ENCODE measurements at places on chromosomes 5 and 9. TPM values are rescaled to one million over a fixed set of nuclear protein-coding genes. Genes with fewer than 3 reads are reported as not detected.
A peak's percentile ranks its signal among the peaks of the same experiment; 100 is the strongest.

DNA sequence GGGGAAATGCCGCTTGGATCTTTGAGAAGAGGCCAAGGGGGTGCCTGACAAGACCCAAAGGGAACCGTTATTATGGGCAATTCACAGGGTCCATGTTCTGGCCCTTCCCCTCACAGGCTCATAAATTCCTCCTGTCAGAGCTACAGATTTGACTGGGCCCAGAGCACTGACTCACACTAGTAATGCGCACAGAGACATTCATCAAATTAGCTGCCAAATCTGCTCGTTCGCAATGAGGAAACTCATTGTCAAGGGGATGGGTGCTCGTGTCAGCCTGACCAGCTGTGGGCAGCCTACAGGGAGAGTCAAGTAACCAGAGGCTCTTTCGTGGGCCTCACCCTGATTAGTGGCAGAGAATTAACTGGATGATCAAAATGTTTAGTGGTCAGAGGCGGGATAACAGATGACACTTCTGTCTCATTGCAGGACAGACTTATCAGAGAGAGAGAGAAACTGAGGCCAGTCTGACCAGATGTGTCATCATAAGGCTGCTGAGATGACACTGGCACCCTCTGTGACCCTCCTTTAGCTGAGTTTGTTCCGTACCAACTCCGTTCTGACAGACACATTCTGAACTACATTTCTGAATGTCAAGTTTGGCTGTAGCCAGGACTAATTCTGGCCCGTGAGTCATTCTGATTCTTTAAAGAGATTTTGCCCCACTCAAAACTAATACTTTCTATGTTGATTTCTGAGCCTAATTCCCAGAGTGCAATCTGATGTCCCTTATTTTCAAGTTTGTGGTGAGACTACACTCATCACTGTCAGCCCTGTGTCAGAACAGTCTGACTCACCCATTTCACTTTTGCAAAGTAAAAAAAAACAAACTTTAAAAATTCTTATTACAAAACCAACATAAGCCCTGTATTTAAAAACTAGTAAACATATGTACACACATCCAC lies 377.1 kb downstream of the ACTL7B start:
- H3K4me1 ChIP-seq = peaks cover 4% of the 10 kb centered on the region
- no peak overlapping the region for H3K4me3 ChIP-seq
- no peaks in the 10 kb centered on the region for H3K27me3 ChIP-seq
- no peak overlapping the region for H3K27ac ChIP-seq
- DNase-seq = no peak
- H3K36me3 ChIP-seq = no peaks in the 10 kb centered on the region

- H3K27ac ChIP-seq = no peak within 1 kb of the TSS
- H3K4me3 ChIP-seq = peak within 1 kb of the TSS; percentile 78
- H3K4me1 ChIP-seq = peaks cover 2% of the 10 kb centered on the region
- peaks cover 43% of the 10 kb centered on the region for H3K27me3 ChIP-seq
- H3K36me3 ChIP-seq = no peaks in the 10 kb centered on the region
These were observed at the start of gene TGFBI for GRCh38 chr5:136028782-136029742. Gene TGFBI (plus strand): TSS chr5:136028988. CDS start chr5:136029056, 68 bp downstream.

DNA sequence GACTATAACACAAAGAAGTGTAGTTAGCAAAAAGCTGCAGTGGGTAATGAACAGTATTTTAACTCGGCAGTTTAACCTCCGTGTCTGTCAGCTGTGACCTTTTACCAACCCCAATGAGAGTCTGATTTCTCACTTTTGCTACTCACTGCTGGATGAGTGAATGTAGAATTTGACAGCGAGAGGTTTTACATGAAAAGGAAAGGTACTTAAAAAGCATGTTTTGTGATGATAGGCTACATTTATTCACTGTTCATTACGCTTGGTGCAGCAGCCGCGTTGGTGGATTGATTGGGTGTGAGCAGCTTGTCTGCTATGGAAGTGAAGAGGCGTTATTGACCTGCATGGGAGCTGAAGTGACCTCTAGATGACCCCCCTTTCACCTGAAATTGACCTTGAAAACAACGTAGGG lies 867.7 kb downstream of the NR2F1-AS1 start:
- H3K27ac ChIP-seq = no peak overlapping the region
- DNase-seq = no peak
- no peaks in the 10 kb centered on the region for H3K36me3 ChIP-seq

DNA sequence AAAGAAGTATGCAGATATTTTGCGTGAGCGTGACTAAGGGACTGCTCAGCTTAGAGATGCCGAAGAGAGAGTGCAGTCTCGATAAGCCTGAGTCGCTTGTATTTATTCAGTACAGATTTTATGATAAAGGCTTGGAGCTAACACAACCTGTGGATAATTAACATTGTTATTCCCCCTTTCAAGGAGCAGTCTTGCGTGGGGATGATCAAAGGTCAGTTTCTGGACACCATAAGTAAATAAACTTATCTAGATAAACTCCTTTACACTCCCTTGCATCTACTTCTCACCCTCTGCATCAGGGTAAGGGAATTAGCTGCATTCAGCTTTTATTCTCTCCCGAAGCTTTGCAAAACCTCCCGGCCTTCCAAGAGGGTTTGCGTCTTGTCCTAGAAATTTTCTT lies 357.8 kb upstream of the ST8SIA4 start:
- no peaks in the 10 kb centered on the region for H3K4me1 ChIP-seq
- DNase-seq = no peak
- H3K4me3 ChIP-seq = no peak overlapping the region
- H3K27ac ChIP-seq = no peak overlapping the region

GRCh38 chr9:33926746-33927485 lies 110.0 kb downstream of the UBE2R2 start:
- peak overlapping the region; percentile 90 for H3K27ac ChIP-seq
- no peak for DNase-seq
- no peak overlapping the region for H3K4me3 ChIP-seq

DNA sequence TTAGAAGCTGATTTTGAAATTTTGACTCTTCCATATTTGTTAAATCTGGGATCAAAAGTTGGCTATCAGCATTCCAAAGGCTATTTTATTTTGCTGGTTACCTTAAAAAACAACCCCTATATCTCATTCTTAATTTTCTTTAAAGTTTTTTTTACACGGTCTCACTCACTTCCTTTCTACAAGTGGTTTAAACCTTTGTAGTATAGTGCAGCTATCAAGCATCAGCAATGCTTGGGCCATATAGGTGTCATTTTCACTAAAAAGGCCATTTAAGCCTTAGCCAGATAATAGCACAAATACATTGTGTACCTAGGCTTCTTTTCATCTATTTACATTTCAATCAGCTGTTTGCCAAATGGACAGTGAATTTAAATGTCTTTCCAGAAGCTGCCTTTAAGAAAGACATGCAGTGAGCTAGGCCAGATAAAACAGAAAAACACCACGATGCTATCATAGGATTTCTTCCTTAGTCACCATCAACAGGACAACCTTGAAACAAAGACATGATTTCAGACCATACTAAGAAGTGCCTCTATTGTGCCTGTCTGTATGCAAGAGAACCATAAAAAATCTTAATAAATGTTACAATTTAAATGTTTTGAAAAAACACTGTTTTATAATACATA lies 104.2 kb downstream of the RAPGEF6 start:
- no peak overlapping the region for H3K4me3 ChIP-seq
- H3K4me1 ChIP-seq = peaks cover 7% of the 10 kb centered on the region
- no peak for DNase-seq
- H3K27me3 ChIP-seq = no peaks in the 10 kb centered on the region
- H3K27ac ChIP-seq = no peak overlapping the region

- no peaks in the 10 kb centered on the region for H3K36me3 ChIP-seq
- no peaks in the 10 kb centered on the region for H3K4me1 ChIP-seq
- no peak for DNase-seq
- H3K27ac ChIP-seq = no peak overlapping the region
These were observed 34.1 kb upstream of the CPLANE1 start for GRCh38 chr5:37283214-37283820.

DNA sequence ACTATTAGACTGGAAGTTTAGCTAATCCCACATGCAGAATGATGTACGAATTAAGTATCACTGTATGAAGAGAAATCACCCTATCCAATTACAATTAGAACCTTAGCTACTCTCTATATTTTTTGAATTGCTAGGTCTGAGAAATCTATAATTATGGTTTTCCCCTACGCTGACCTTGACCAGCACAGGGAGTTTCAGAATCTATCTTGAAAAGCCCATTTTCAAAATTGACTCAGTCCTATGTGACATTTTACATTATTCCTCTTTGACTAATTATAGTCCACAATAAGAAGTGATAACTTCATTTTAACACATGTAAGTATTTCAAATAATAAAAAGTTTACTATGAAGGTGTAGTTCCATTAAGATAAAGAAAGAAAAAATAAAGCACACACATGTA lies 21.5 kb downstream of the NUDT12 start:
- H3K27ac ChIP-seq = no peak overlapping the region
- no peaks in the 10 kb centered on the region for H3K27me3 ChIP-seq
- no peak overlapping the region for H3K4me3 ChIP-seq
- H3K36me3 ChIP-seq = no peaks in the 10 kb centered on the region
- no peaks in the 10 kb centered on the region for H3K4me1 ChIP-seq
- DNase-seq = no peak

DNA sequence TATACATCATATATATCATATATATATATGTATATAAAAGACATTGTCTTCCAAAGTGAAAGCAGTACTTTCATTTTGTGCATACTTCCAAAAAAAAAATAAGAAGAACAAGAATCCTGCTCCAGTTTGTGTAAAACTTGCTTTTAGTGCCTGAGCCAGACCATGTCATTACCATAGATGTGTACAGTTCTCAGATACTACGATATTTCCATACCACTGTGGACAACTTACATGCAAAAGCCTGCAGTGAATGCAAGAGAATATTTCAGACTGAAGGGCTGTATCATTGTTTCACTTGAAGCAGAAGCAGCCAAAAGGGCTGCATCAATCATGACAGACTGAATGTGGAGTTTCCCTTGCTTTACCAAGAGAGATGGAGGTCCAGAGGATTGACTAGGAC lies 72.6 kb upstream of the CYLC2 start:
- H3K27me3 ChIP-seq = no peaks in the 10 kb centered on the region
- H3K27ac ChIP-seq = no peak overlapping the region
- no peak for DNase-seq

DNA sequence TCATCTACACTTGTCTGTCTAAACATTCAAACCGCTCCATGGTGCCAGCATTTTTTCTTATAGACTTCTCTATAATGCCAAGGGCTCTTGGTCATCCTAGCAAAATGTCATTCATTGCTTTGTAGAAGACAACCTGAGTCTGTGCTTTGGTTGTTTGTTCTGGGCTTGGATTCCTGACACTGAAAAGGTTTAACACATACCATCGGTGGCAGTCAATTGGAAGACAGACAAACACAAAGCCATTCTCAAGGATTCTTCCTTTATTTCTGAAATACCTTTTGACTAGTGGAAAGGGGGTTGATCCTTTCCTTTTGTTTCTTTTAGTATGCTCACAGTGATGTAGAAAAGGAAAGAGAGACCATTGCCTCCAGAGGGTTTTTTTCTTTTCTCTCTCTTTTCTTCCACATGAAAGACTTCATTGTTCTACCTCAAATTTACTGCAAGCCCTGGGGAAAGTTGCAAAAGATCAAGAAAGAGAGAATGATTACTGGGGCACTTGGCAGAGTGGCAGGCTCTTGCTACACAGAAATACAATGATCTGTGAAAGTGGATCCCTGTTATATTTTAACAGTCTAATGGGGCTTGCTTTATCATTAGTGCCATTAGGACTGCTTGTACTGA lies 66.4 kb upstream of the TMC1 start:
- no peaks in the 10 kb centered on the region for H3K27me3 ChIP-seq
- peaks cover 16% of the 10 kb centered on the region for H3K4me1 ChIP-seq
- H3K36me3 ChIP-seq = no peaks in the 10 kb centered on the region
- H3K27ac ChIP-seq = peak overlapping the region; percentile 86
- peak; percentile 71 for DNase-seq

DNA sequence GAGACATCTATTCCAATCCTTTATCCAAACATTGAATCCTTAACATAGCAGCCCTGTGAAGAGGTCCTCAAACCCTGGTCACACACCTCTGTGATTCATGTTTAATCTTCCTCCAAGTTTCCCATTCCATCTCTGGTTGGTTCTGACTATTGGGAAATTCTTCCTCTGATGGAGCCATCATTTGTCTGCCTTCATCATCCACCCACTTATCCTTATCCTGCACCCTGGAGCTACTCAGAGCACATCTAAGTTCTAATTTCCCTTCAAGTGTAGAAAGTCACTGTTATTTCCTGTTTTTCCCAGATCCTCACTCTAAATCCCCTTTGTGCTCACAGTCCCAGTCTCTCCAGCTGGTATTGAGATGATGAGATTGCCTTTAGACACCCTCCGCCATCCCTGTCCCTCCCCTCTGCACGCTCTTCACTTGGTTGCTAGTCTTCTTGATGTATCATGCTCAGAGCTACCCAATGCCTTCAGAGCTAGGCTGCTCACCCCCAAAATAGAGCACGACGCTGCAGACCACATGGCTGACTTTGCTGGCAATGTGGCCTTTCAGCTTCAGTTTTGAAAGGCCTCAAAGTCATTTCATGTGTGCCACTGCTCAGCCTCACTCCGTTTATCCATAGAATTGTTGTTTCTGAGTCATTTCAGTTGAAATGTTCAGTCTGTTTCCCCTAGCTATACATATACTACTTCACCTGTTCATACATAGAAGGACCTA lies 154.3 kb downstream of the PALM2AKAP2 start:
- no peak overlapping the region for H3K27ac ChIP-seq
- no peak for DNase-seq
- no peaks in the 10 kb centered on the region for H3K36me3 ChIP-seq
- H3K4me1 ChIP-seq = no peaks in the 10 kb centered on the region
- no peaks in the 10 kb centered on the region for H3K27me3 ChIP-seq

GRCh38 chr5:82525626-82526025 lies 247.5 kb upstream of the RPS23 start:
- no peaks in the 10 kb centered on the region for H3K36me3 ChIP-seq
- H3K4me3 ChIP-seq = no peak overlapping the region
- peaks cover 14% of the 10 kb centered on the region for H3K4me1 ChIP-seq

- DNase-seq = peak; percentile 63
- no peaks in the 10 kb centered on the region for H3K36me3 ChIP-seq
- no peak overlapping the region for H3K4me3 ChIP-seq
- H3K27ac ChIP-seq = no peak overlapping the region
- no peaks in the 10 kb centered on the region for H3K4me1 ChIP-seq
These were observed 474.9 kb upstream of the CDH10 start for GRCh38 chr5:25119650-25120049.

GRCh38 chr5:9641806-9642355 lies 11.7 kb upstream of the TAS2R1 start:
- no peaks in the 10 kb centered on the region for H3K27me3 ChIP-seq
- no peaks in the 10 kb centered on the region for H3K36me3 ChIP-seq
- no peak overlapping the region for H3K4me3 ChIP-seq
- H3K27ac ChIP-seq = no peak overlapping the region
- no peak for DNase-seq

Gene KCNV2
- not detected for total RNA-seq

Gene MARCOL
- not detected for total RNA-seq

Gene SELENOP
- total RNA-seq = 12.7 TPM

Gene GPX8
- 64.4 TPM for total RNA-seq

Gene HAPLN1
- total RNA-seq = 4.0 TPM

Gene PDE8B
- total RNA-seq = 0.54 TPM

Gene NR3C1
- 4.6 TPM for total RNA-seq

Gene CCDC183
- 1.1 TPM for total RNA-seq

All from GM23338 (cell line).